ENCODE measurements at places on chromosomes 11 and 22. TPM values are rescaled to one million over a fixed set of nuclear protein-coding genes. Genes with fewer than 3 reads are reported as not detected.
A peak's percentile ranks its signal among the peaks of the same experiment; 100 is the strongest.

TFIP11 gene
- total RNA-seq, result 23.1 TPM

GRK3 gene
- total RNA-seq, result 5.9 TPM

SCGB1D1 gene
- not detected for total RNA-seq

SMTNL1 gene
- not detected for total RNA-seq

SESN3 gene
- 26.5 TPM for total RNA-seq

SELENOH gene
- 85.7 TPM for total RNA-seq

HSPB2 gene
- 23.4 TPM for total RNA-seq

MIAT gene
- total RNA-seq, result 0.47 TPM

TMEM191B gene
- 1.2 TPM for total RNA-seq

DNA sequence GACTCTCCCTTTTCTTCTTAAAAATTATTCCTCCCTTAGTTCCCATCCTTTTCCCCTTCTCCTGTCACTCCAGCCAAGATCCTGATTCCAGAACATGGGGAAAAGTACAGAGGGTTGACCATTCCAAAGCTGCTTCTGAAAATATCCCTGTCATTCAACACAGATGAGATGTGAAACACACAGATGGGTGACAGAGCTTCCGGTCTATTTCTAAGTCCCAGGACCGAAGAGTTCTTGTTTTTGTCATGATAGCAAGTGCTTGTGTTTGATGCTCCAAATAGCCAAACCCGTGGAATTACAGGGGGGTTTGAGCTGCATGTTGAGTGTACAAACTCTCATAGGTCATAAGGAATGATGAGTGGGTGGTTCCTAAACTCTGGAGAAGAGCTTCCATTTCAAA, 57.9 kb downstream of the PARVA start:
- no peaks in the 10 kb centered on the region for H3K27me3 ChIP-seq
- DNase-seq, result no peak
- H3K27ac ChIP-seq, result peak overlapping the region; percentile 75
- peaks cover 78% of the 10 kb centered on the region for H3K4me1 ChIP-seq
- no peak overlapping the region for H3K4me3 ChIP-seq
- no peaks in the 10 kb centered on the region for H3K36me3 ChIP-seq

DNA sequence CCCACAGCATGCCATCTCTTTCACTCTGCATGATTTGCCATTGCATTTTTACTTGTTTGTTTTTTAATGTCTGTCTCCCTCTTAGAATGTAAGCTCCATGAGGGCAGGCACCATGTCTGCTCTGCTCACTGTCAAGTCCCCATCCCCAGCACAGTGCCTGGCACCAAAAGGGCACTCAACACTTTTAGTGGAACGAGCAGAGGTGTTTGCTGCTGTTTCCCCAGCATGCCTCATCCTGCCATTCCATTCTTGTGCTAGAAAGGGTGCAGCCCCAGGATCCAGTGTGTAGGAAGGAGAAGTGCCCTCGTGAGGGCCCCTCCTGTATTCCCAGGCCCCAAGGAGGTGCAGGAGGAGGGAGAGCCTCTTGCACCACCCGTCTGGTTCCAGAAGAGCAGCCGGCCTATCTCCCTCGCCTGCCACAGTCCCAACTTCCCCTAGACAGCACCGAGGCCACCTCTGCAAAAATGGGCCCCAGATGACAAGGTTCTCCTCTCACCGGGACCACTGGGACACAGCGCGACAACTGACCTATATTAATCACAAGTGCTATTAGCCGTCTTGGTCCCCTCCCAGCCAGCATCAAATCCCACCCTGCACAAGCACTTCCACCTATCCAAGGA, 33.3 kb upstream of the CACNG2 start:
- no peaks in the 10 kb centered on the region for H3K4me1 ChIP-seq
- H3K27me3 ChIP-seq, result peaks cover 4% of the 10 kb centered on the region
- DNase-seq, result no peak

DNA sequence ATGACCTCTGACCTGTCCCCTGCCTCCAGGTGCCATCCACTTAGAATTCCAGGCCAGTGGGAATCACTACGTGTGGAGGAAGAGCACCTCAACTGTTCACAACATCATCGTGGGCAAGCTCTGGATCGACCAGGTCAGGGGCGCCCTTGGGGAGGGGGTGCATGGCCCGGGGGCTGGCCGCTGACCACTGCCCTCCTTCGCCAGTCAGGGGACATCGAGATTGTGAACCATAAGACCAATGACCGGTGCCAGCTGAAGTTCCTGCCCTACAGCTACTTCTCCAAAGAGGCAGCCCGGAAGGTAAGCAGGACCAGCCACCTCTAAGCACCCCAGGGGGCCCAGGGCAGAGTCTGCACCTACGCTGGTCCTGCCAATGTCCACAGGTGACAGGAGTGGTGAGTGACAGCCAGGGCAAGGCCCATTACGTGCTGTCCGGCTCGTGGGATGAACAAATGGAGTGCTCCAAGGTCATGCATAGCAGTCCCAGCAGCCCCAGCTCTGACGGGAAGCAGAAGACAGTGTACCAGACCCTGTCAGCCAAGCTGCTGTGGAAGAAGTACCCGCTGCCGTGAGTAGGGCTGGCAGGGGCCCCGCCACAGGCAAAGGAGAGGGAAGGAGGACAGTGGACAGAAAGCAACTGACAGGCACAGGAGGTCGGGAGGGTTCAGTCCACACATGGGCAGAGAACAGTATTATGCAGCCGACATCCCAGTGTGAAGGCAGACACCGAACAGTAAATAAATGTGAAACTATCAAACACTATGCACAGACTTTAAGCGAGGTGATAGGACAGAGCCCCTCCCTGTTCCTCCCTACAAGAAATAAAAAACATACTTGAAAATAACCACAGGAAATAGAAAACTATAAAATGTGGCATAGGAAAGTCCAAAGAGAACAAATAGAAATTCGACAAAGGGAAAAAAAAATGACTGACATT, 74.9 kb downstream of the MORC2 start:
- peaks cover 46% of the 10 kb centered on the region for H3K36me3 ChIP-seq
- peak; percentile 28 for DNase-seq
- no peaks in the 10 kb centered on the region for H3K27me3 ChIP-seq
- no peaks in the 10 kb centered on the region for H3K4me1 ChIP-seq

DNA sequence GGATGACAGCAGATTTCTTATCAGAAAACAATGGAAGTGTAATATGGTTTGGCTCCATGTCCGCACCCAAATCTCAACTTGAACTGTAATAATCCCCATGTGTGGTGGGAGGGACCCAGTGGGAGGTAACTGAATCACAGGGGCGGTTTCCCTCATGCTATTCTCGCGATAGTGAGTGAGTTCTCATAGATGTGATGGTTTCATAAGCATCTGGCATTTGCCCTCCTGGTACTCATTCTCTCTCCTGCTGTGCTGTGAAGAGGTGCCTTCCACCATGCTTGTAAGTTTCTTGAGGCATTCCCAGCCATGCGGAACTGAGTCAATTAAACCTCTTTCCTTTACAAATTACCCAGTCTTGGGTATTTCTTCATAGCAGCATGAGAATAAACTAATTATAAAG, 81.0 kb upstream of the SCUBE2 start:
- H3K4me3 ChIP-seq, result no peak overlapping the region
- no peak for DNase-seq
- H3K27ac ChIP-seq, result no peak overlapping the region
- peaks cover 84% of the 10 kb centered on the region for H3K36me3 ChIP-seq
- H3K27me3 ChIP-seq, result no peaks in the 10 kb centered on the region

DNA sequence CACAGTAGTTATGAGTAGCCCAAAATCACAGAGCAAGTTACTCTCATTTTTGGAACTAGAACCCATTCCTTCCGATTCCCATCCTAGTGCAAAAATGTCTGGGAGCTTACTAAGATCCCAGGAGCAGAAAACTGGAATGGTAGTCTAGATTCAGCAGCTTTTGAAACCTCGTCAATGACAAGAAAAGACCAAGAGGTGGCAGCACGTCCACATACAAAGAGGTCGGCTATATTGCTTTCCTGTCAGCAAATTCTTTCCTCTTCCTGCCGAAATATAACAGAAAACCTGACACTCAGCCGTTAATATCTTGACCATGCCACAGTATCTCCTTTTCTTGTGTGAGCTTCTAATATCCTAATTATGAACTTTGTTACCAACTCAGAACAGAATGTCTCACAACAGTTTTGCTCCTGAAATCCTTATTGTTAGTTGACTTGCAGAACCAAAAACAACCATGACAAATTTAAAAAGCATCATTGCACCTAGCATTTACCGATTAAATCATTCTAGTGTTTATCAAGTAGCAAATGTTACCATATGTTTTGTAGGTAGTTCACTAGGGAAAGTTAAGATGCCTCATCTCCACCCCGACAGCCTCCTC, 92.8 kb upstream of the OR9G4 start:
- H3K27me3 ChIP-seq, result no peaks in the 10 kb centered on the region
- no peak overlapping the region for H3K4me3 ChIP-seq
- H3K27ac ChIP-seq, result no peak overlapping the region
- DNase-seq, result no peak
- no peaks in the 10 kb centered on the region for H3K36me3 ChIP-seq
- no peaks in the 10 kb centered on the region for H3K4me1 ChIP-seq

GRCh38 chr11:38543311-38543710, 1945.3 kb upstream of the RAG2 start:
- no peak overlapping the region for H3K4me3 ChIP-seq
- H3K4me1 ChIP-seq, result no peaks in the 10 kb centered on the region
- no peaks in the 10 kb centered on the region for H3K36me3 ChIP-seq

- no peak for DNase-seq
- H3K27me3 ChIP-seq, result peaks cover 6% of the 10 kb centered on the region
- H3K36me3 ChIP-seq, result no peaks in the 10 kb centered on the region
- no peaks in the 10 kb centered on the region for H3K4me1 ChIP-seq
Measured at GRCh38 chr22:49186293-49186692, 641.4 kb downstream of the BRD1 start.

- peaks cover 27% of the 10 kb centered on the region for H3K4me1 ChIP-seq
- H3K4me3 ChIP-seq, result no peak overlapping the region
- no peak for DNase-seq
- H3K27me3 ChIP-seq, result no peaks in the 10 kb centered on the region
- H3K27ac ChIP-seq, result no peak overlapping the region
Measured at GRCh38 chr11:95093548-95093947, 3.9 kb downstream of the ENDOD1 start.

DNA sequence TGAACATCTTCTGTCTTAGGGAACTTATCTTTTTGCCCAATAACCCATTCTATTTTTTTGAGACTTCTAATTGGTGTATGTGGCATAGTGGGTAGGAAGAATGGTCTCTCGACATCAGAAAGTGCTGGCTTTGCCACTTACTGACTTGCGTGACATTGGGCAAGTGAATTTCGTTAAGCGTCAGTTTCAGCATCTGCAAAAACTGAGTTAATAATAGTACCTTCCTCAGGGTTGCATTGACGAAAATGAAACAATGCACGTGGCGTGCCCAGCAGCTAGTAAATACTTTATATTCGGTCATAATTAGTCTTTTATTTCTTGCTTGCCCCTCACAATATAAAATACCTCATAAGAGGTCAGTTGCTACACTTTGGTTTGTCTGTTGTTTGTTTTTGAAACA, 12.5 kb upstream of the GRIK4 start:
- H3K27ac ChIP-seq, result no peak overlapping the region
- H3K27me3 ChIP-seq, result no peaks in the 10 kb centered on the region
- H3K4me3 ChIP-seq, result no peak overlapping the region
- H3K4me1 ChIP-seq, result no peaks in the 10 kb centered on the region
- no peak for DNase-seq

- peaks cover 29% of the 10 kb centered on the region for H3K27me3 ChIP-seq
- H3K27ac ChIP-seq, result peak overlapping the region; percentile 97
- H3K4me3 ChIP-seq, result peak overlapping the region; percentile 74
Measured at GRCh38 chr22:50673231-50674129, 857 bp downstream of the SHANK3 start.

DNA sequence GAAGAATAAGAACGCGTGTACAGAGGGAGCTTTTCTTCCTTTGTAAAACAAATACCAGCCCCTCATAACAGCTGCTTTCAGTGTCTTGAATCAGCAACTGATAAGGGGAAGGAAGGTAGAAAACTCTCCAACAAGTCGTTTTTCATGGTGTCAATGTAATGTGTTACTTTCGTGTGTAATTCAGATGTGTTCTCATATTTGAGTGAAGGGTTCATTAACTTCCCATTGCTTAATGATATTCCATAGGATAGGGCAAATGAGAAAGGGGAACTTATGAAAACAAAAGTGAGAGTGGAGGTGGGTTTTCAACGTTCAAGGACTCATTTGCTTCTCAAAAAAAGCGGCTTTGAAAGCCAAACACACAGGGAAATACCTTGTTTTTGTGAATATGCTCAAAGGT, 452.1 kb downstream of the NTM start:
- no peaks in the 10 kb centered on the region for H3K27me3 ChIP-seq
- no peak overlapping the region for H3K27ac ChIP-seq
- H3K36me3 ChIP-seq, result no peaks in the 10 kb centered on the region
- no peak for DNase-seq
- H3K4me3 ChIP-seq, result no peak overlapping the region
- H3K4me1 ChIP-seq, result no peaks in the 10 kb centered on the region

DNA sequence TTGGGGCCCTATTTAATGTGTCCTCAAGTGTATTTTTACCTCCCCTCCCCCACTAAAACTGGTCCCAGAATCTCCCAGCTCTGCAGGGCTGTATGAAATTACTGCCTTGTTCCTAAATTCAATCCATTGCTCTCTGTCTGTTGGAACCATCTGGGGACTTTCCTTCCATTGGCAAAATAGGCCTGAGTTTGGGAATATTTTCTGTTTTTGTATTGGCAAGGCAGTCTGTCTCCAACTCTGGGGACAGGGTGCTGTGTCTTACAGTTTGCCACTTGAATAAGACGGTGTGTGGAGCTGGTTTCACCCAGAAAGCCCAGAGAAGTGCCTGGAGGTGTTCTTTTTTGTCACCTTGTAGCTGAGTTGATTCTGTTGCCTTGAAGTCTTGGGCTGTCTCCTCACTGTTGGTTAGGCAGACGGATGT, 1.3 kb downstream of the PACS1 start:
- no peak for DNase-seq
- H3K27me3 ChIP-seq, result no peaks in the 10 kb centered on the region
- peak overlapping the region; percentile 94 for H3K27ac ChIP-seq
- peaks cover 39% of the 10 kb centered on the region for H3K4me1 ChIP-seq
- peak overlapping the region; percentile 95 for H3K4me3 ChIP-seq

DNA sequence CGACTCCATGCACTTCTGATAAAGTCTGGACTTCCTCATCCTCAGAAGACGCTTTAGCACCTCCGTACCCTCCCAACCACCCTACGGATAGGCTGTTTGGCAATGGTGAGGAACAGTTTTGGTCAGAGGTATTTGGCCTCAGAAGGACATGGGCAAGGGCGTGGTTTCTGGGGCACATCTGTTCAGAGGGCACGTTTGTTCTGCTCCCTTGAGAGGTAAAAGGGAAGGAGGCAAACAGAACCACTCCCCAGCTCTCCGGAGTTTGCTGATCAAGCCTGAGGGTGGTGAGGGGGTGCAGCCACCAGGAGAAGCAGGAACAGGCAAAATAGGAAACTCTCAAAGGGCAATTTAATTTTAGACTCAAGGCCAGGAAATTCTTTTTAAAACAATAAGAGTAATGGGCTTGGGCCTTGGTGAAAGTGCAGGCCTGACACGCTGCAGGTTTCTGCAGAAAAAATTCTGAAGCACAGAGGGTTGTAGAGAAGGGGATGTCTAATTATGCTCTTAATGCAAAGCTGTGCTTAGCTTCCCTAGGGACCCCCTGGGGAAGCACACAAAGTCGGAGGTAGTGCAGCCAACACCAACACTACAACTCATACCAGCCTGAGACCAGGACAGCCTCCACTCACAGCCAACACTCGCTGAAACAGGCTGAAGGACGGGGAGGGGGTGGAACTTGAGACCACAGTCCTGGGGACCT, 23.3 kb downstream of the ETS1 start:
- peak overlapping the region; percentile 53 for H3K27ac ChIP-seq
- no peak for DNase-seq
- H3K4me1 ChIP-seq, result peaks cover 43% of the 10 kb centered on the region
- H3K27me3 ChIP-seq, result no peaks in the 10 kb centered on the region

Measured in heart left ventricle (tissue), 16 donors.